Tongue (tissue), 3 donors: ENCODE measurements at places on chromosomes 5 and 9. TPM values are rescaled to one million over a fixed set of nuclear protein-coding genes. Genes with fewer than 3 reads are reported as not detected.

The LRRC70 gene
- total RNA-seq, result 10.4 TPM

The SPATA31D3 gene
- not detected for total RNA-seq

- DNase-seq, result no peak
Measured at GRCh38 chr5:150862070-150862469, 15.7 kb downstream of the IRGM start.

GRCh38 chr9:126506361-126507317 is 107.1 kb upstream of the LMX1B start:
- DNase-seq, result no peak

DNA sequence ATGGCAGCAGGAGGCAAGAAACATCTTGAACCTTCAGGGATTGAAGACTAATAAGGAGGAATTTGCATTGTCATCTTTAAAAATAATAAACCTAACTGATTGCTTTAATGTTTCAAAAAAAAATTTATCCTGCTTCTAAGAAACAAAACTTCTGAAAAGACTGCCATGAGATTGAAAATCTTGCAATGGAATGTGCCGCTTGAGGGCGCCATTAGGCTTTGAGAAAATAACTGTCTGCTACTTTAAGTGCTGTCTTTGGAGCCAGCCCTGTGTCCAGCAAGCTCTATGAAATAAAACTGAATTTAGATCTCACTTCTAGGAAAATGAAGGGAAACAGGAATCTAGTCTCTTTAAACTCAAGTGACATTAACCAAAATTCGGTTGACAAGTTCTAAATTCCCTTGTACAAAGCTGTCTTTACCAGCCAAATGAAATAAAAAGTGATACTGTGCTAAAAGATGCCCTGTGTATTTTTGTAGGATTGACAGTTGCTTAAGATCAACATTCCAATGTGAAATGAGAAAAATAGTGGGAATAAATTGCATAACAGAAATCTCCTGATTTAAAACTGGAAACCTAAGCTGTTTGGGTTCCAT is 79.4 kb downstream of the ESM1 start:
- DNase-seq, result peak; percentile 88

DNA sequence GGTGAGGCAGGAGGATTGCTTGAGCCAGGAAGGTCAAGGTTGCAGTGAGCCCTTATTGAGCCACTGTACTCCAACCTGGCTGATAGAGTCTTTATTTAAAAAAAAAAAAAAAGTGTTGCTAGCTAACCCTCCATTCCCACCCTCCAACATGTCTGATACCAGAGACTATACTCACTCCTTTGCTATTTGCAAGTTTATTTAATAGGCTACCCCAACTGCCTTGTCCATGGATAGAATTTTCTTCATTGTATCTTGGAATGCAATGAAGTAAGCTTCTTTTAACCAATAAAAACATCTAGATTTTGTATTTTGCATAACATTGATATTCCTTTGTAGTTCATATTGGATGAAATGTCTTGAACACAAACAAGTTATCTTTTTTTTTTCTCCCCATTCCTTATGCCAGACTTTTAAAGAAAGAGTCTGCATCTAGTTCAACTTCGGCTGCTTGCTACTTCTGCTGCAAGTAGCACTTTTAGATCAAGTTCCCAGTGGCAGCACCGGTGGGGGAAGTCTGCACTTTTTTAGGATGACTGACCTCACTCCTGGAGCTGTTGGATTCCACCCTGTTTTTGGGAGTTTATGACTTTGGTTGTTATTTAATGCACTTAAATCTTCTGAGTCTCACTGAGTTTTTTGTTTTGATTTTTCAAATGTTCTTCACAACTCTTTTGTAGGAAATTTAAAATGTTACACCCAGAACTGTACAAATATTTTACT is 112.5 kb downstream of the UHRF2 start:
- DNase-seq, result no peak

- DNase-seq, result no peak
Measured at GRCh38 chr5:120502531-120502930, 38.4 kb downstream of the PRR16 start.

GRCh38 chr9:72477930-72478518 is 43.4 kb upstream of the TMC1 start:
- DNase-seq, result no peak

- DNase-seq, result no peak
Measured at GRCh38 chr5:170737591-170737990, 45.9 kb upstream of the GABRP start.
